ENCODE measurements at places on chromosomes 12 and 14.

- no peak for DNase-seq
Measured at GRCh38 chr12:107108995-107109508, 15.7 kb upstream of the CRY1 start.

DNA sequence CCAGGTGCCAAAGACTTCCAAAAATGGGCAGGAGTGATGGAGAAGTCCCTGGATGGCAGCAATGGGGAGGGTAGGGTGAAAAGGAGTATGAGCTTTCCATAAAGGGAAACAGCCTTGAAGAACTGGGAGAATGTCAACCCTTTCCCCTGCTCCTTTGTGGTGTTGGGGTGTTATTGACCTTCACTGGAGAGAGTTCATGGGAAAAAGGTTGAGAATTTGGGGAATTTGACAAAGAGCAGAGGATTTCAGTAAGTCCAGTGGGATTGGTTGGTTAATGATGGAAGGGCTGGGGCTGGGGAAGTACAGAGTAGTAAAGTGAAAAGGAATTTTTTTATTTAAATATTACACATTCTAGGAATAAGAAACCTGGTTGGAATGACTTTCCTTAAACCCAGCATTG, 116.6 kb downstream of the ERC1 start:
- no peak for DNase-seq

DNA sequence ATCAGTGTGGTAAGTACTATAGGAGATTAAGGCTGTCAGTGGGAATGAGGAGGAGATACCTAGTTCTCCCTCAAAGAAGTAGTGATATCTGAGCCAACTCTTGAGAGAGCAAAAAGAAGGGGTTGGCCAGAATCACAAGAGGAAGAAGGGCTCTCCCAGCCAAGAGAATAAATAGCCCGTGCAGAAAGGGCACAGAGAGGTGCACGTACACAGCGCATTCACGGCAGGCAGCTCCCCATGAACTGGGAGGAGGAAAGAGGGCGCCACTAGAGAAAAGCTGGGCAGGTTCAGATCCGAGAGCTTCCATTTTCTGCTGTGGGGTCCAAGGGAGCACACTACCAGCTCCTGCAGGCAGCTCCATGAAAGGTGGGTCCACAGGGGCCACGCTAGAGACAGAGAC, 59.9 kb downstream of the PPP2R5E start:
- no peak for DNase-seq

- no peak for DNase-seq
Measured at GRCh38 chr14:31930070-31930469, 147.0 kb upstream of the ARHGAP5 start.

DNA sequence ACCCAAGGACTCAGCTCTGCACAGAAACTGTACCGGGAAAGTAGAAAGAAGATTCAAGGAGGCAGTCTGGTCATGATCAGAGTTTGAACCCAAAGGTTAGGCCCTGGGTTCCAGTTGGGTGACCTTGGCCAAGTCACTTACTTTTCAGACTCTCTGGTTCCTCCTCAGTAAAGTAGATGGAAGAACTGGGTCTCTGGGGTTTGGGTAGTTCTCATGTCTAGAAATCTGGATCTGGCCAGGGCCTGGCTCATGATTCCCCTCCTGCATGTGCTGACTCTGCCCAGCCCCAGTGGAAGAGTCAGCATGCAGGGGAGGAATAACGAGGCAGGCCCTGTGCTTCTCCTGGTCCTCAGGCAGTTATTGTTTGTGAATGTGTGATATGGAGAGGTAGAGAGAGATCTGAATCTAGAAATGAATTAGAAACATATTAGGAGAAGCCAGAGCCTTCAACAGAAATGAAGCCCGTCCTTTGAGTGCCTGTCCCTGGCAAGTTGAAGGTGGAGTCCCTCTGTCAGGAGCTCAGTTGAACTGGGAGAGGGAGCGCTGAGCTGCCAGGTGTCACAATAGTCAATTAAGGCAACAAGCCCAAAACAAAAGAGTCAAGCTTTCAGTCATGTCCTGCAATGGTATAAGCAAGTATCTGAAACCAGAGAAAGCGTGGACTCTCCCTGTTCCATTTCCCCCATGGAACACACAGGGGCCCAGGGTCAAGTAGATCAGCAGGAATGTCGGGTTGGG, 131.3 kb upstream of the HIF1A start:
- DNase-seq = no peak

DNA sequence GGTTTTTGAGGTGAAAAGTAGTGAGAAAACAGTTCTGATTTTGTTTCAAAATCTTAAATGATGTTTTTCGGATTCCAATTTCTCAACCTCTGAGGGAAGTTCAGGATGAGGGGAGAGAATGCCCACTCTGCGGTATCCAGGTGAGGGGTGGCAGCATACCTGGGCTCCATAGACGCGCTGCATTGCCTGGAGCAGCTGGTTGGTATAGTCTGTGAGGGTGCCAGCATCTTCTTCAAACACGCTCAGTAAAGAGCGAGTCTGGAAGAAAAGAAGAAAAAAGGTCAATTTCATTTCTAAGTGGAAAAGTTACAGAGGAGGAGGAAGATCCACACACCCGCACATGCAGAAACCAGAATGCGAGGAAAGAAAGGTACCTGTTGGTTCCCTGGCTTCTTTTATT, 7.0 kb downstream of the APPL2 start:
- no peak for DNase-seq

- DNase-seq = no peak
Measured at GRCh38 chr14:57485635-57486034, 8.0 kb downstream of the CCDC198 start.

DNA sequence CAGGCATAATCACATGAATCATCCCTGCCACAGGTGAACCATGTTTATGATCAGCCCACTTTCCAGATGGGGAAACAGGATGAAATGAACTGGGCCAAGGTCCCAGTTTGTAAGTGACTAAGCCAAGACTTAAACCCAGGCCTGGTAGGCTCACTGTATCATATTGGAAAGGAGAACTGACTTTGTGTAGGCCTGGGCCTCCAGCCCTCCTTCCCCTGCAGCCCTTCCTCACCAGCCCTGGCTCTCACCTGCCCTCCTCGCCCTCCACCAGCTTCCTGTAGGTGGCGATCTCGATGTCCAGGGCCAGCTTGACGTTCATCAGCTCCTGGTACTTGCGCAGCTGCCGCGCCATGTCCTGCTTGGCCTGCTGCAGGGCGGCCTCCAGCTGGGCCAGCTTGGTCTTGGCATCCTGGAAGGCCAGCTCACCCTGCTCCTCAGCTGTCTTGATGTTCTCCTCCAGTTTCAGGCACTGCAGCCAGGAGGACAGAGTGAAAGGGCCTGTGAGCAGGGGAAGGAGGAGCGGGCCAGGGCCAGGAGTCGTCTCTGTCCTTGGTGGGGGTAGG, 19.8 kb downstream of the KRT80 start:
- DNase-seq = no peak

DNA sequence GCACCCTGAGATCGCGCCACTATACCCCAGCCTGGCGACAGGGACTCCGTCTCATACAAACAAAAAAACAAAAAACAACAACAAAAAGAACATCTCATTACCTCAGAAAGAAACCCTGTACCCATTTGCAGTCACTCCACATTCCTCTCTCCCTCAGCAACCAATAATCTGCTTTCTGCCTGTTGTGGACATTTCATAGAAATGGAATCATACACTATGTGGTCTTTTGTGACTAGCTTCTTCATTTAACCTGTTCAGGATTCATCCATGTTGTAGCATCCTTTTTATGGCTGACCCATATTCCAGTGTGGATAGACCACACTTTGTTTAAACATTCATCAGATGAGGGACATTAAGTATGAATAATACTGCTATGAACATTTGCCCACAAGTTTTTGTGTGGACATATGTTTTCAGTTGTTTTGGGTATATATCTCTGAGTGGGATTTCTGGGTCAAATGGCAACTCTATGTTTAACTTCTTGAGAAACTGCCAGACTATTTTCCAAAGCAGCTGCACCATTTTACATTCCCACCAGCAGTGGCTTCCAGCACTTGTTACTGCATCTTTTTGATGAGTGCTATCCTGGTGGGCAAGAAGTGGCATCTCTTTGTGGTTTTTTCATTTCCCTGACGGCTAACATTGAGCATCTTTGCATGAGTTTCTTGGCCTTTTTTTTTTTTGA, 5.9 kb upstream of the RCOR1 start:
- no peak for DNase-seq

GRCh38 chr14:96284430-96284829, 28.4 kb downstream of the BDKRB1 start:
- DNase-seq = no peak

- DNase-seq = no peak
Measured at GRCh38 chr14:59046746-59047145, 141.7 kb upstream of the DAAM1 start.

GRCh38 chr12:115149685-115150378, 465.9 kb upstream of the TBX3 start:
- DNase-seq = no peak

DNA sequence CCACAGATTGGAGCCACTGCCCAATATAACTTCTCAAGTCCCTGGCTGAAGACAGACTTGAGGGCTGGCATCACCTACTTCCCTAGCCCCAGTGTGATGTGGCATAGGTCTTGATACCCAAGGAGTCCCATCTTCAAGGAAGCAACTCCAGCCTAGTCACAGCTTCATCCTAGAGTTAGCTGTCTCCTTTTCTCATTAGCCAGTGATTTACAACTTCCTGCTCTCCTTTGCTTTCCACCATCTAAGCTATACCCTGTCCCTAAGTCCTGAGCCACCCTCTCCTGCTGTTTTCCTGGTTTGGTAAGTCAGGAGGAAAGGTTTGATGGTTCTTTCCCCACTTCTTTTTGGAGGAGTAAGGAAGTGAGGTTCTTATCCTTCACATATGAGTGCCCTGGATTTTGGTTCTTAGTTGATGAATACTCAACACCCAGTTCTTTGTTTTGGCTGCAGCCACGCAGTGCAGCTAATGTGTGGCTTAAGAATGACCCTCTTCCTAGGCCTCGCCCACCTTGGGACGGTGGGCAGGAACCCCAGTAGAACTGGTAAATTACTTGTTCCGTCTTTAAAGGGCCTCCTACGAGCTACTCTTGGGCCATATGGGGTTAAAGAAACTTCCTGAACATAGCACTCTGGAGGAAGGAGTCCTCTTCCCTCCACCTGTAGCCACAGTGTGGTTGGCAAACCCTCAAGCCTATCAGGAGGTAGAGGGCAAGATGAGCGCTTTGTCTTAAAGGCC, 3.9 kb upstream of the GPX2 start:
- no peak for DNase-seq

GRCh38 chr12:54937376-54937775, 47.2 kb downstream of the TESPA1 start:
- no peak for DNase-seq

- peak; percentile 34 for DNase-seq
Measured at GRCh38 chr14:35287431-35288013, 4.7 kb upstream of the PSMA6 start.

DNA sequence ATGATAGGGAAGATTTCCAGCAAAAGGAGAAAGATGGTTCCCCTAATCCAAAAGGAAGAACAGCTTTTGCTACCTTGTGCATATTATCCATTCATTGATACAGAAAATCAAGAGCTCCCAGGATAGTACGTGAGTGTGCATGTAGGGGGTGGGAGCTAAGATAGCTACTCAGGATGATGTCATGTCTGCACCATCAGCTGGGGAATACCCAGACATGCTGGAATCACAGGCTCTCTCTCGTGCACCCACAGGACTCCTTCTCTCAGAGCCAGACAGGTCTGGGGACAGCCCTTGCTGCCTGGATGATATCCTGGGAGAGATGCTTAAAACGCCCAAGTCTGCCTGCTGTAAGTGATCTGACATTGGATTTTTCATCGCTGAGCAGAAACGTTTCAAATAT, 38.9 kb downstream of the FOXN3 start:
- DNase-seq = no peak

DNA sequence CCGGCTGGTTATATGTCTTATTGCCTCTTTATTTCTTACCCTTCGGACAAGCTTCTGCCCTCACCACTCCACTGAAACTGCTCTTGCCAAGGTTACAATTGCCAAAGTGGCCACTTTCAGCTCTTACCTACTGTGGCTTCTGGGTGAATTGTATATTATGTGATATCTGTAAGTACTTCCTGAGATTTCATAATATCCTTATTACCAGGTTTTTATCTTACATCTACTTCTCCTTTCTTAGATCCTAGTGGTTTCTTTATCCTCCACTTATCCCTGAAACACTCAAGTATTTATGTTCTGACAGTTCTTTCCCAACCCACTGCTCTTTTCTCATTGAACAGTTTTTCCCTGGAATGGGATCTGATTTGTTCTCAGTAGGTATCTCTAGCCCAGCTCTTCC, 10.5 kb downstream of the CELA1 start:
- no peak for DNase-seq

DNA sequence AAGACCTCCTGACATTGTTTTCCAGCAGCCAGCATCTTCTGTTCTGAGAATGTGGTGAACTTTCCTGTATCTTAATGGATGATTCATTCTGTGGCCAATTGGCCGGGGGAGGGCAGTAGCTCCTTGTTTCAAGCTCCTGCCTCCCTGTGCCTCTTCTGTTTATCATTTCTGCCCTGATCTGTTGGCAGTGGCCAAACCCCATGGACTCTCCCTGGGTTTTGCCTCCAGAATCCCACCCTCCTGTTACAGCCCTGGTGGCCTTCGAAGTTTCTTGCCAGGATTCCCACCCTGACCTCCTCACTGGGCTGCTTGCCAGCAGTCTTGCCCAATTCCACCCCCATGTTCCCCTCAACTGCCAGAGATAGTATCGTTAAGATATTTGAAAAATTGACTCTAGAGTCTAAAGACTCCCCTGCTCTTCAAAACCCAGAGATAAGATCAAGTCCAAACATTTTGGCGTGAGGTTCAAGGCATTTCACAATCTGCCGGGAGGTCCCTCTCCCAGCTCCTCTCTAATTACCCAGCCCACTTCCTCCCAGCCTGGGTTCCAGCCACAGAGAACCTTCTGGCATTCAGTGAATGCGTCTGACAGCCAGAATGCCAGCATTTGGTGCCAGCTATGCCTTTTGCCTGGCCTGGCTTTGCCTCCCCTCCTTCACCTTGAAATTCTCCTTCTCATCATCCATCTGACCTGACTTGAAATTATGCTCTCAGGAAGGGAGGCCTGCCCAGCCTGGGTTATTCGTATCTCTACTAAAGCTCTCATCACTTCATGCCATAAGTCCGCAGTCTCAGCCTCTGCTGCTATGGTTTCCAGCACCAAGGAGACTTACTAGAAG, 37.7 kb upstream of the TXNRD1 start:
- DNase-seq = peak; percentile 2

- DNase-seq = peak; percentile 29
Measured at GRCh38 chr12:14554281-14555007, 13.2 kb downstream of the PLBD1 start.

DNA sequence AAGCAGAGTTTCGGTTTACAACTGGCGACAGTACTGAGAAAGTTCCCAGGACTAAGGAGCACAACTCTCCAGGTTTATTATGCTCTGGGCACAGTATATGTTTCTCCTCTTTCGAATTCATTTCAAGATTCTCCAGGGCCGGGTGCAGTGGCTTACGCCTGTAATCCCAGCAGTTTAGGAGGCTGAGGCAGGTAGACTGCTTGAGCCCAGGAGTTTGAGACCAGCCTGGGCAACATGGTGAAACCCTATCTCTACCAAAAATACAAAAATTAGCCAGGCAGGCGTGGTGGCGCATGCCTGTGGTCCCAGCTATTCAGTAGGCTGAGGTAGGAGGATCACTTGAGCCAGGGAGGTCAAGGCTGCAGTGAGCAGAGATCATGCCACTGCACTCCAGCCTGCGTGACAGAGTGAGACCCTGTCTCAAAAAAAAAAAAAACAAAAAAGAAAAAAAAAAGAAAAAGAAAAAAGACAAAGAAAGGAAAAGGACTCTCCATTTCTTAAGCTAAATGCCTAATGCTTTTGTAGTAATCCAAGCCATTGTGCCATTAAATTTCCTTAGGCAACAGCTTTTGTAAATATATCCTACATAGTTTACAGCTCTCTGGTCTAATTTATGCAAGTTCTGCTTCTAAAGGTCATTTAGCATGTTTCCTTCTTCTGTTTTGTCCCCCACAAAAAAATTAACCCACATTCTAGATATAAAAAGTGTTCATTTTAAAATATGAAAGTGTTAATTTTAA, 34.8 kb downstream of the ATL1 start:
- DNase-seq = no peak

Measured in CD4-positive, alpha-beta T cell treated with Interferon alpha-2 for 1 hour (primary cell).